Gastrocnemius medialis (tissue), 4 donors: ENCODE measurements at places on chromosomes 4 and X.

DNA sequence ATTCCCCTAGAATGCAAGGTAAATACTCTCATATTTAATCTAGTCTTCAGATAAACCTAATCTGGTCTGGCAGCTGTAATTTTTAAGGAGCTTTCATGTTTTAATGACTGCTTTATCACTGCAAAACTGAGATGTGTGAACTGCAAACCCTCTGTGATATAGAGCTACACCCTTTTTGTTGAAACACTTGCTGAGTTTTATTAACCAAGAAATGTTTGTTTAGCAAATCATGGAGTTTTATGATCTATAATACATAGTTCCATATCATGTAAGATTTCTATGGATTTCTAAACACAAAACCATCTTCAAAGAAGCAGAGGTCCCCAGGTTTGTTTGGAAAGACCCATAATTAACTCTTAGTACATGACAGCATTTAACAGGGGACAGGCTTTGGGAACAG, 126.4 kb downstream of the BTC start:
- DNase-seq: no peak

DNA sequence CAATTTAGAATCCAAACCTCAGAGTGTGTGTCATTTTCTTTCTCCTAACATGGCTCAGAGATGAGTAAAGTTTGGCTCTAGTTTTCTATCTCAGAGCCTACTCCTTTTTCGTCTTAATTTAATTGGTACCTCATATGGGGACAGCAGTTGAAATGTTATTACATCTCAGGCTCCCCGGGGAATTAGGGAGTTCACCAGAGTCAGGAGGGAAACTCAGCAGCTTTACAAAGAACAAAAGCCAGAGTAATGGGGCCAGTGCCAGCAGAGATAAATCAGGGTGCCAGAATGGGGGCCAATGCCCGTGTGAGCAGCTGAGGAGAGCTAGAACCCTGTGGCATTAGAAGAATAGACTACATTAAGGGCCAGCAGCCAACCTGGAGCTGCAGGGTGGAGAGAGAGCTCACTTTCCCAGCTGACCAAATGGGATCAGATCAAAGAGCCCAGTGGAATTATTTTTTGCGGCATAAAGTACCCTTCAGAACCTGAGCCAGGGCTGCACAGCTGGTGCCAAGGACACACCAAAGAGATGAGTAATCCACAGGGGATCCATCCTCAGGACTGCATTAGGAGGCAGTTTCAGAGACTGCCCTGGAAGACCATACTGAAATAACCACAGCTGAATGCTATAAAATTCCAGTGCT, 207.1 kb upstream of the DKK2 start:
- DNase-seq: peak; percentile 14

- no peak for DNase-seq
Measured at GRCh38 chrX:126718440-126718839, 101.1 kb upstream of the PRR32 start.

DNA sequence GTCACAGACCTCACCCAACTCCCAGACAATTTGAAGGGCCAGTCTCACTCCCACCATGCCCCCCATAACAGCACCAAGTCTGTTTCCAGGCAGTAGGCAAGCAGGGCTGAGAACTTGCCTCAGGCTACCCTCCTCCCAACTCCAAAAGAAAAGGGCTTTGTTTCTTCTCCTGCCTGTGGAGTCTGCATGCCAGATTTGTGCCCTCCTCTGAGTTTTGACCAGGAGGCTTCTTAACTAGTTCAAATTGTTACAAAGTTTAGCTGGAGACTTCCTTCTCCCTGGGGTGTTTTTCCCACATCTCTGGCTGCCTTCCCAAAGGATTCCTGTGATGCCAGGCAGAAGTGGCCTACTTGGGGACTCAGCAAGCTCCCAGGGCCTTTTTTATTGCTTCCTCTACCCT, 29.6 kb downstream of the PBDC1 start:
- DNase-seq: no peak

DNA sequence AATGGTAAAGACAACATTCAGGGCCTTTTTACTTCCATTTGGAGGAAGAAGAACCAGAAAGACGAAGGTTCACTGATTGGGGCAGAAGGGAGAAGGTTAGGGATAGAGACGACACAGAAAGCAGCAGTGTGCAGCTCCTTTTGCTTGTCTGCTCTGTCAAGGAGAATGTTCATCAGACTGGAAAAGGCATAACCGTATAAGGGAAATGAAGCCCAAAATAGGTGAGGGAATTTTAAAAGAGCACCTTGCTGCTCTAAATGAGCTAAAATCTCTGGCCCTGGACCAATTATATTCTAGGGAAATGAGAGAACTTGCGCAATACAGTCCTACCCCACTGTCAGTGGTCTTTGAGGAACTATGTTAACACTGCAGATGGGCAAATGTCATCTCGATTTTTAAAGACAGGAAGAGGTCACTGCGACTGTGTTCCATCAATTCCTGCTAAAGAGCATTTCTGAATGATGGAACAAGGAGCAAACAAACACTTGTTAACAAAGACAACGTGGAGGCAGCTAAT, 909.8 kb upstream of the FTHL17 start:
- DNase-seq: no peak

- peak; percentile 79 for DNase-seq
Measured at GRCh38 chrX:139194571-139195280, 335.8 kb upstream of the F9 start.

- DNase-seq: peak; percentile 19
Measured at GRCh38 chr4:4334798-4335520, 44.9 kb downstream of the ZBTB49 start.

GRCh38 chr4:12595986-12596385, 888.2 kb downstream of the RAB28 start:
- no peak for DNase-seq

- DNase-seq: no peak
Measured at GRCh38 chr4:87375719-87376291, 15.2 kb downstream of the HSD17B11 start.

DNA sequence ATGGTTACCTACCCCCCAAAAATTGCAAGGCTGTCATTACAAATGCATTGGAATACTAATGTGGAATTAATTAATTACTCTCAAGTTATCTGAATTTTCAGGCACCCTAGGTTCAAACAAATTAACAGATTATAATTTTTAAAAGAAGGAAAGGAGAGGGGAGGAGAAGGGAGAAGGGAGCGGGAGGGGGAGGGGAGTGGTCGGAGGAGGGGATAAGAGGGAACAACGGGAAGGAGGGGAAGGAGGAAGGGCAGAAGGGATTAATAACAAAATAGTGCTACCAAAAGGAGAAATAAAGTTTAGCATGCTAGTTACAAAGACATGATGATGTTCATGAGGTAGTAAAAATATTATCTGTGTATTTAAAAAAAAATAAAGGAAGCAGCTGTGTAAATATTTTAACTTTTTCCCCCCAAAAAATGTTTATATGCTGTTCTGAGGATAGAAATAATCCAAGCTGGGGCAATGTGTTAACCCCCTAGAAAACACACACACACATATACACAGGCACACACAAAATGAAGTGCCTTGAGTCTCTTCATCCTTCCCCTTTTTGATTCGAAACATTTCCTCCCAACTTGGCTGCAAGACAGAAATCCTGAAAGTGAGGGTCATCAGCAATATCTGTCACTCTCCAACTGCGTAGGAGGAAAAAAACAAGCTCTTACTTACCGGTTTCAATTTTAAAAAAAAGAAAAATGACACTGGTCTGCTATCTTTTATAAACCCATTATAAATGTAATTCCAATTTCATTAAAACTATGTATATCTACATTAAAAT, 58.8 kb downstream of the PPP3CA start:
- no peak for DNase-seq

- DNase-seq: no peak
Measured at GRCh38 chrX:14355556-14355955, 173.8 kb upstream of the GLRA2 start.

- no peak for DNase-seq
Measured at GRCh38 chrX:15376956-15377355, 7.3 kb downstream of the VEGFD start.

GRCh38 chrX:102934624-102935023, 2.4 kb upstream of the RAB40AL start:
- no peak for DNase-seq

DNA sequence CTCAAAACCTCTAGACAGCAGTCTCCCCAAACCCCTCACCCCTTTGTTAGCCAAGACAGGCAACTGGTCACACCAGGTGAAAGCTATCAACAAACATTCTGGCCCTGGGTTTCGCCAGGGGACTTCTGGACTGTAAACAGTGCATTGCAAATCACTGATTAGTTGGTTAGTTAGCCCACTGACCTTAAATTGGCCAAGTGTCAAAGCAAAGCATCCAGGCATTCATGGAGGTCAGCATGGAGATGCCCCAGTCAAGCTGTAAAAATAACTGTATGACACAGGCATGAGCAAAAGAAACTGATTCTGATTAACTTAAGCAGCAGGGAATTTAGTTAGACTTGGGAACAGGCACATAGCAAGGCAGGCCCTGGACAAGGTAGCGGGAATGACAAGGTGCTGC, 156.0 kb upstream of the TTC29 start:
- no peak for DNase-seq
